Stimulated activated CD8-positive, alpha-beta memory T cell treated with anti-CD3 and anti-CD28 coated beads, Interleukin-4, amount 100 ng/mL, for 24 hours (primary cell): ENCODE measurements at places on chromosomes 4 and X.

DNA sequence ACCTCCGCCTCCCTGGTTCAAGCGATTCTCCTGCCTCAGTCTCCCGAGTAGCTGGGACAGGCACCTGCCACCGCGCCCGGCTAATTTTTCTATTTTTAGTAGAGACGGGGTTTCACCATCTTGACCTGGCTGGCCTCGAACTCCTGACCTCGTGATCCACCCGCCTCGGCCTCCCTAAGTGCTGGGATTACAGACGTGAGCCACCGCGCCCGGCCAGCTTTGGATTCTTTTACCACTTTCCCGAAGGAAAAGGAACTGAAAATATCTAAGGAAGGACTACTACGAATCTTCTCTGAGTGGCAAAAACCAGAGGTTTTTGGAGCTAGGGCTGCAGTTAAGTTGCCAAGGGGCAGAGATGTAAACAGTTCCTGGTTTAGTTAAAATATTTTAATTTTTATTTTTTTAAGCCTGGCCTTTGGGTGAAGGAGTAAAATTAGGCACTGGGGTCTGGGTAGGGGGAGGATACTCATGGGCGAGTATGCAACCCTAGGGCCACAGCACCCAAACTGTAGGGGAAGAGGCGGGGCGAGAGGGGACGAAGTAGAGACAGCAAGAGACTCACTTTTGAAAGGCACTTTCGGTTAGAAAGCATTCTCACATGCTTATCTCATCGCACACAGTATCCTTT lies 525 bp upstream of the CISD2 start:
- DNase-seq: peak; percentile 4

DNA sequence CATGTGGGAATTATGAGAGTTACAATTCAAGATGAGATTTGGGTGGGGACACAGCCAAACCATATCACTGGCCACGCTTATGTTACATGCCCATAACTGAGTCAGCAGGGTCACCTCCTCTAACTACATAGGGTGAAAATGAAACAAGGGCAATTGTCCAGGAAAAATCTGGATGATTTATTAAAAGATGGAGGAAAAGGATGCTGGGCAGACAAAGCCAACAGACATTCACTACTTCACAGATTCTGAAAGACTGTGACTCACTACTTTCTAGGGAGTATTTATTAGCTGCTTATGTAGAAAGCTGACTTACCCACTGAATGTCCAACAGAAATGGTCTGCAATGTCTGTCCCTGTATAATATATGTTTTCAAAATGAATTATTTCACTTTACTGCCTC lies 72.4 kb downstream of the APBB2 start:
- no peak for DNase-seq

DNA sequence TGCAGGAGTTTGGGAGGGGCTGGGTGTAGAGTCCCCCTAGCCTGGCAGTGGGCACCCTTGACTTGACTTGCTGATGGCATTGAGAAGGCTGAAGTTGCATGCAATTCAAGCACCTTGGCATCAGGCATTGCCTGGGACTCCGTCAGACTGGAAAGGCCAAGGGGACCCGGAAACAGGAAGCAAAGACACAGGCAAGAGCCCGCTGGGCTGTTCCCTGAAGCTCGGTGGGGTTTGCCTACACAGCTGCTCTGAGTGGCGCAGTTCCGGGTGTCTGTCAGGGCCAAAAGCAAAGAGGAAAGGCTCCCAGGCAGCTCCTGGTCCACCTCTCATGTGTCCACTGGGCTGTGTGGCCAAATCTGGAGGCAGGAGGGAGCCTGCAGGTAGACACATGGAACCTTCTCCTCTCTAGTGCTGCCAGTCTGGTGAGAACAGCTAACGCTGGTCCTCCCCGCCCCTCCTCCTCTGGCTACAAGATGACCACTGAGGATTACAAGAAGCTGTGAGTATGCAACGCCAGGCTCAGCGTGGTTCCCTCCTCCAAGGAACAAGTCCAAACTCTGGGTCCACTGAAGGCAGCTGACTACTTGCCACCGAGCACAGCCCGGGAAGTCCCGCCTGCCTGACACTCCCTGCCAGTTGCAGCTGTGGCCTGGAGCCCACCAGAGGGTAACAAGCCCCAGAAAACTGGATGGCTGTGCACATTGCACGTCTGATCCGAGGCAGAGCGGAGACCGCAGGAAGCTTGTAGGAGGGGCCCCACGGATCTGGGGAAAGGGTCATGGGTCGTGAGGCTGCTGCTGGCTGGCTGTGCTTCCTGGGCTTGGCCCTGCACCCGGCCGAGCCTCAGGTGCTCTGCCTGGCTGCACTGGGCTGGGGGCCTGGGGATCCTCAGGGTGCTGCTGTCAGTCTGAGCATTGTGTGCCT lies 20.1 kb downstream of the ZNF185 start:
- no peak for DNase-seq

DNA sequence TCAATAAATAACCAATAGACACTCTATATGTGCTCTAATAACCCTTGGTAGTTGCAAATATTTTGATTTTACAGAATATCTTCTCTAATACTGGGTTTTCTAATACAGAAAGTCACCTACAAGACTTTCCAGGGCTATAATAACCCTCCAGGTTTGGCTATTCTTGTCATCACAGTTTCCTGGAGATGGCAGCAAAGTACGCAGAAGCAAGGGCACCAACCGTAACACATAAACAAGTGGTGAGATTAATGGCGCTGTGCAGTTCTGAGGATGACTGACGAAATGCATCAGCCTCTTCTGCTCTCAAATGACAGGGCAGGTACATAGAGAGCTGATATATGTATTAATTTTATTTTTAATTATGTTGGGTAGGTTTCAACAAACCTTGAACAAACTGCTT lies 122.4 kb downstream of the C4orf33 start:
- no peak for DNase-seq

DNA sequence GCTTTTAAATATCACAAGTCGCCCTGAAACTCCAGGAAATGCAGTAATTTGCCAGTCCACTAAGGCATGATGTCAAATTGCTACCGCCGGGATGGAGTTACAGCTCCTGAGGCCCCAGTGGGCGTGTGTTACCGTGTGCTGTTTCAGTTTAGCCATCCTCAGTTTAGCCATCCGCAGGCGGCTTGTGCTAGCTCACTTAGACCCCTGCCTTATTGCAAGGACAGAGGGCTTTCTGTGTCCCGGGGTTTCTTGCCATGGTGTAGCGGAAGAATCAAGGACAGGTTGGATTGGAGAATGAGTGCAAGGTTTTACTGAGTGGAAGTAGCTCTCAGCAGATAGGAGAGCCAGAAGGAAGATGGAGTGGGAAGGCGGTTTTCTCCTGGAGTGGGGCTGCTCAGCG lies 33.8 kb upstream of the LRBA start:
- DNase-seq: no peak
